GM12865 (cell line): ENCODE measurements at places on chromosomes 16 and 17.

- no peak for DNase-seq
Measured at GRCh38 chr16:74718741-74719610, 18.3 kb upstream of the MLKL start.

DNA sequence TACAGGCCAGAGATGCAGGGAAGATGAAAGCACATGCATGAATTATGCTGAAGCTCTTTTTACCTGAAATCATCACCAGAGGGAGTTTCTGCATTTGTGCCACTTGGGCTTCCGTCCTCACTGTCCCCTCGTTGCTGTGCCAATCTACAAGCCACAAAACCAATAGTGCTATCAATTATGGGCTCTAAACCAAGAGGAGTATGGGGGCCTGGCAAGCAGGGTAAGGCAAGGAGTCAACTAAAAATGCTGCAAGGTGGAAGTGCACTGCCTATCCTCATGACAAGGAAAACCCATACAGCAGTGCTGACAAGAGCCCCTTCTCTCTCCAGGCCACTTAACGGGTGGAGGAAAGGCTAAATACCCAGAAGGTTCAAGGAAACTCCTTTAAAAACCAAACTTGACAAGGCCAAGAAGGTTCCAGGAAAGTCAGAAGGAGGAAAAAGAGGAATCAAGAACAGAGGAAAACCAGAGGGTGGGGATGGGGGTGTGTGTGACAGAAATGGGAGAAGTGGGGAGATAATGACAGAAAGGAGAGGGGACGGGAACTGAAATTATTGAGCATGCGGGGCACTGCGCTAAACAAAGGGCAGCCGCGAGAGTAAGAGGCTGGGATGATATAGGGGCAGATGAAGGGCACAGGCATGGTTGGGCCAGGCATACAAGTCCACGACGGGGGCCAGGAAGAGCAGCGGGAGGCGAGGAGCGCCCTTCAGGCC, 674 bp downstream of the C17orf75 start:
- DNase-seq = peak; percentile 68

- no peak for DNase-seq
Measured at GRCh38 chr16:5560084-5560483, 462.5 kb upstream of the EEF2KMT start.

DNA sequence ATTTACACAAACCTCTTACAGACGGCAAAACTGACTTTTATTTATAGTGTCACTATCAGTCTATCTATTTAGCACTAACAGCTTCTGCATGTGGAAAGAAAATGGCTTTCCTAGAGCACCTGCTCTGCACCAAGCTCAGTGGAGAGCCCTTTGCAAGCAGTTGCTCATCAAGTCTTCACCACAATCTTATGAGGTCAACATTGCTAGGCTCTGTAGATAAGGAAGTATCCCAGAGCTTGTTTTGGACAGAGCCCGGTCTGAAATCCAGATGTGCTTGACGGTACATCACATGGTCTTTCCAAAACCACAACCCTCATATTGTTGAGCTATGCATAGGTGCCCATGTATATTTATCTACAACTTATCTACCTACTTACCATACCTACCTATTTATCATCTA, 572.7 kb upstream of the CDH5 start:
- DNase-seq = no peak

DNA sequence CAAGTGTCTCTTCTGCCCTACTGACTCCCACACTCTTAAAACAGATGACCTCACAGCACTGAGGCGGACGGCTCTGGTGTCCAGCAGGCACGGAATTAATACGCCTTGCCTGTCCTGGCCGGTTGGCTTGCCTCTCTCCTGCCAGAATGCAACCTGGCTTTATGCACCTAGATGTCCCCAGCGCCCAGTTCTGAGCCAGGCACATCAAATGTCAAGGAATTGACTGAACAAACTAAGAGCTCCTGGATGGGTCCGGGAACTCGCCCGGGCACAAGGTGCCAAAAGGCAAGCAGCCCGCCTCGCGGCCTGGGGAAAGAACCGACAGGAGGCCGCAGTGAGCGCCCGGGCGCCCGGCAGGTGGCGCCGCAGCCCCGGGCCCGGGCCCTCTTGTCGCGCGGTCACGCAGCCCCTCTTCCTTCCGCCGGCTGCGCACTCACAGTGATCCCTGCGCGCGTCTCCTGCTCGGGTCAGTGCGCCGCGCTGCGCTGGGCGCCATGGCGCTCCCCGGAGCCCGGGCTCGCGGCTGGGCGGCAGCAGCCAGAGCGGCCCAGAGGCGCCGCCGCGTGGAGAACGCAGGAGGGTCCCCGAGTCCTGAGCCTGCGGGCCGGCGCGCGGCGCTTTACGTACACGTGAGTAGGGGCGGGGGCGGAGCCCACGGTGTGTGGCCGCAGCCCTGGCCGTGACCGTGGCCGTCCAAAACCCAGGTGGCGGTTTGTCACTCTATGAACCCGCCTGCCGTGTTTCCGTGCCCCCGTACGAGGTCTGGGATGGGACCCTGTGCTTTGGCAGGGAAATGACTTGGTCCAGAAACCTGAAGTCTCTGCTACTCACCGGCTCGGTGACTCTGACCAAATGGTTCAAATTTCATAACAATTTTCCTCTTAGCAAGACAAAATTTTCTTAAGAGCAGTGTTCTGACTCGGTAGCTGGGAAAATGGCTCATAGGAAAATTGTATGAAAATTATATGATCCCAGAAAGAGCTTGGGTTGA, at the start of gene RSAD1:
Gene RSAD1 (plus strand): TSS at position 470 of the 991 bp plus-strand sequence. CDS start 25 bp downstream, at position 495.
- DNase-seq = peak; percentile 97

- peak; percentile 12 for DNase-seq
Measured at GRCh38 chr17:55518510-55518909, 7.3 kb upstream of the SMIM36 start.

DNA sequence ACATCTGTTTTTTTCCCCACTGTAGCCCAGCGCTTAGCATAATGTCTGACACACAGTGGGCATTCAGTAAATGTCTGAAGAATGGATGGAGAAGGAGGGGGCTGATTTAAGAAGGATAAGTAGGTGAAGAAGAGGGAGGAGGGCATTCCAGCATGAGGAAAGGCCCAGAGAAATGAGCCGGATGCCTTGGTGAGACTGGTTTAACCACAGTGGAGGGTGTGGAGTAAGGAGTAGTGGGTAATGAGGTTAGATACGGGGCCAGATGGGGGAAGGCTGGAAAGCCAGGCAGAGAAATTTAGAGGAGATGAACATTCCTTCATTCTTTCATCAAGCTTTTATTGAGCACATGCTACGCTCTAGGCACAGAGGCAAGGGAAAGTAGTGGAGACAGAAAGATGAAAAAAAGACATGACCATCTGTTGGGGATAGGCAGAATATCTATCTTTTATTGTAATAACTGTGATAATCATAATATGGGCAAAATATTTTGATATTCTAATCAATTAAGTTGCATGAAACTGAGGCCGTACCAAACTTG, 43.7 kb upstream of the NFAT5 start:
- DNase-seq = no peak

GRCh38 chr17:65163990-65164495, 26.9 kb downstream of the RGS9 start:
- peak; percentile 90 for DNase-seq

DNA sequence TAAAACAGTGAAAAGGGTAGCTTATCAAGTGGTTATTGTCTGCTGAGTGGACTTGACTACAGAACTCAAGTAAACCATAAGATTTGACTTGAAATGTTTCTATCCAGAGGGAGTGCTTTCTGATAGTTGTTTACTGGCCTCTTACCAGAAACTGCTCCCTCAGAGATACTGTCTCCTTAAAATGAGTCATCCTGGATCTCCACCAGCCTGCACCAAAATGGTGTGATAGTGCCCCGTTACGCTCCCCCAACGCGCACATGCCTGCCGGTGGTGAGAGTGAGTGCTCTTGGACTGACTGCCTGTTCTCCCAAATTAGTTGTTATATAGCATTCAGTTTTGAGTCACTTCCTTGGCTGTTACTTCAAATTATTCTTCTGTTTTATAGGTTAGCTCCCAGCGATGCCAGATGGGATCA, 22.9 kb downstream of the PRCD start:
- DNase-seq = no peak

GRCh38 chr16:84339311-84339710, 29.0 kb upstream of the ATP2C2 start:
- no peak for DNase-seq

DNA sequence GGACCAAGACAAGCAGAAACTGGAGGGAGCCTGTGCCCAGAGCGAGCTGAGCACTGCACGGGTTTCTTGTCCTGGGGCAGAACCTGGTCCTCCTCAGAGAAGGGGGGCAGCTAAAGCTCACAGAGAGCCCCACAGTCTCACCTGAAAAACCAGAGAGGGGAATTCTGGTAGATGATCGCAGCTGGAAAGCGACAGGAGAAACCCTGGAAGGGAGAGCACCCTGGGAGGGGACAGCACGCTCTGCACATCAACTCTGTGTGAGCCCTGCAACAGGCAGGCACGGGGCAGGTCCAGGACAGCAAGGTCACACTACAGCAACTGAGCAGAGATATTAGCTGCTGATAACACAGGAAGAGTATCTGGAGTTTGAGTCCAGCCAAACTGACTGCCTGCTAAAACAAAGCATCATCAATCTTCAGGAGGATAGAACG, 18.2 kb downstream of the ZCCHC14 start:
- DNase-seq = no peak

DNA sequence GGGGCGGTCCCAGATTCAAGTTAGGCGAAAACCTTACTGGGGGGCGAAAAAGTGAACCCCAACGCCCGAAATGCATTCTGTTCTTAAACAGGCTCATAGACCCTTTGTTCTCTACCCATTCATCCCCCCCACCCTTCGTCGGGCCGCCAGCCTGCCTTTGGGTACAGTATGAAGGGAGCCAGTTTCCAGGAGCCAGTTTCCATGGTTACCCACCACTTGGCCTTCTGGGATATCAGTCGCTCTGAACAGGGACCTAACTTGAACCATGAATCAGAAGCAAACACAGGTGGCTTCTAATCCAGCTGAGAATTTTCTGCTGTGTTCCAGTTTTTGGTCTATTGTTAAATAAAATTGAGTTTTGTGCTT, 532 bp downstream of the DHX40 start:
- peak; percentile 76 for DNase-seq

GRCh38 chr17:50607522-50608175, 27.0 kb upstream of the ABCC3 start:
- DNase-seq = no peak

DNA sequence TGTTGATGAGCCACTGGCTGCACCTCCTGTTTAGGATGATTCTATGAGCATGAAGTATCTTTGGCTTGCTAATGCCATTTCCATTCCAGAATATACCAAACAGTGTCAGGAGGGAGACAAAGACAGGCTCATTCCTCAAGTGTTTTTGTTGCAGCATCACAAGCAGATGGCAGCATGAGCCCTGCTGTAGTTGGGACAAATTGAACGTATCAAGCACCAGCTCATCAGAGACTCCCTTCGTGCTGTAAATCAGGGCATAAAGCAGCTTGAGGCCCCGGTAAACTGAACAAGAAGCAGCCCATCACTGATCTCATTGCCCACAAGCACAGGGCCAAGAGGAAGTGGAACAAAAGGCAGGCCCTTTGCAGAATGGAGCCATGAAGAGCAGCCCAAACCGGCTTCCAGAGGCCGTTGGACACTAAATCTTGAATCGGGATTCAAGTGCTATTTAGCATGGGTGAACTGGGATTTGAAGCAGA, 45.9 kb upstream of the HS3ST3A1 start:
- DNase-seq = no peak
